ENCODE measurements at places on chromosomes 13 and 19.

DNA sequence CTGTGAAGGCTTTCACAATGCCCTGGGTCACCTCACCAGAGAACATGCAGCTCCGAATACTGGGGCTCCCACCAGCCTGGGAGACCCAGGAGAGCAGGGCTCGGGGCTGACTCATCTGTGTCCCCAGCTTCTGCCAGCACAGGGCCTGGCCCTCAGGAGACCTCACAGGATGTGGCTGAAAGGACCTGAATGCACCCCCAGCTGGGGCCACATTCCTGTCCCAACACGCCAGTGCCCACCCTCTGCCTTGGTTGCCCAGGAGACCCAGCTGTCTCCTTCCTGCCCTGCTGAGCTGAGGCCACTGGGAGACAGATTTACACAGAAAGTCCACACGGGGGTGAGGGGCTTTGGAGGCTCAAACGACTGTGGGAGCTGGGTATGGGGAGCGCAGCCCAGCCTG lies 11.9 kb downstream of the BCAT2 start:
- DNase-seq = no peak

GRCh38 chr13:100827489-100828176 lies 153.0 kb upstream of the TMTC4 start:
- DNase-seq = no peak

- no peak for DNase-seq
These were observed 6.8 kb downstream of the PCDH17 start for GRCh38 chr13:57638186-57638890.

GRCh38 chr13:107586216-107586615 lies 629.1 kb downstream of the LIG4 start:
- no peak for DNase-seq

DNA sequence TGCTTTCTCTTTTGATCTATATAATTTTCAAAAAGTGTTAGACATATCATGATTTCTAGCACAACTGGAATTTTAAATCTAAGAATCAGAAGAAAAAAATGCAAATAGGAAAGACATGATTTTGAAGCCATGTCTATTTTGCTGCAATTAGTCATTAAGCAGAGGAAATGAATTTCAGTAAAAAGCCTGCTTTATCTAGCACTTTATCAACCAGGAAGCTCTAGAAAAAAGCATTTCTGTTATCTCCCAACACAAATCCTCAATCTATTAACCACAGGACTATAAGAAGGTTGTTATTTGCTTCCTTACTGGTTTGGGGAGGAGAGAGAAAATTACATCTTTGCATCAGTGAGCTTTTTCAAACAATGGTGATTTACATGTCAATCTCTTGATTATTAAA lies 716.7 kb downstream of the DIAPH3 start:
- no peak for DNase-seq

DNA sequence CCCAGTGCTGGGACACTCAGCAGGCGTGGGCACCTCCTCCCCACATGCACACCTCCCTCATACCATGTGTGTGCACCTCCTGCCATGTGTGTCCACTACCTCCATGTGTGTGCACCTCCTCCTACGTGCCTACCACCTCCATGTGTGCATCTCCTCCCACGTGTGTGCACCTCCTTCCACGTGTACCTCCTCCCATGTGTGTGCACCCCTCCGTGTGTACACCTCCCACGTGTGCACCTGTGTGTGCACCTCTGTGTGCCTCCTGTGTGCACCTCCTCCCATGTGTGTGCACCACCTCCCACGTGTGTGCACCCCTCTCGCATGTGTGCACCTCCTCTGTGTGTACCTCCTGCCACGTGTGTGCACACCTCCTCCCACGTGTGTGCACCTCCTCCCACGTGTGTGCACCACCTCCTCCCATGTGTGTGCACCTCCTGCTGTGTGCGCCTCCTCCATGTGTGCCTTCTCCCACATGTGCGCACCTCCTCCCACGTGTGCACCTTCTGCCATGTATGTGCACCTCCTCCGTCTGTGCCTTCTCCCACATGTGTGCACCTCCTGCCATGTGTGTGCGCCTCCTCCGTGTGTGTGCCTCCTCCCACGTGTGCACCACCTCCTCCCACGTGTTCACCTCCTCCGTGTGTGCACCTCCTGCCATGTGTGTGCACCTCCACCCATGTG lies 6.1 kb upstream of the C13orf46 start:
- no peak for DNase-seq

DNA sequence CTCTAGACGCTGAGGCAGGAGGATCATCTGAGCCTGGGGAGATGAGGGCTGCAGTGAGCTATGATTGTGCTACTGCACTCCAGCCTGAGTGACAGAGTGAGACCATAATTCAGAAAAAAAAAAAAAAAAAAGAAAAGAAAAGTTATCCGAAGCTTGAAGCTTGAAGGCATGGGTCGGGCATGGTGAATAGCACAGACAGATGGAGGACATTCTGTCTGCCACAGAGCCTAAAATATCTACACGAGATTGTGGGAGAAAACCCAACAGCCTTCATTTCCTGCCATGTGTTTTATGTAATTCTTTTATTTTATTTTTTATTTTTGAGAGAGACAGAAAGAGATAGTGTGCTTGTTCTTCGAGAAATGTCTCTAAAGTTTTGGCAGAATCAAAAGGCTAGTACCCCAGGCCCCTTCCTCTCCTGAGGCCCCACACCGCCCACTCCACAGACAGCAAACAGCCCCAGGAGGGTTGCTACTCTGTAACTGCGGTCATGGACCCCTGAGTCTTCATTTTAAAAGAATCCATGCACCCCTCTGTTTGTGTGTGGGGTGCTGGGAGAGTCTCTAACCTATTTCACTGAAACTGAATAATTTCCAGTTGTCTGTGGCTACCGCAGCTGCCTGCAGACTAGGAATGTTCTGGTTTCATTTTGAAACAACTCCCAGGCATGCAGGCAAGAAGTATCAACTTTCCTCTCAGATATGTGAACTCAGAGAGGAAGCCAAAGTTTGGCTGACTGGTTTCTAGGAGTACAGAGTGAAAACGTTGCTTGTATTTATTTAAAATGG lies 38.4 kb upstream of the RCBTB2 start:
- DNase-seq = no peak

DNA sequence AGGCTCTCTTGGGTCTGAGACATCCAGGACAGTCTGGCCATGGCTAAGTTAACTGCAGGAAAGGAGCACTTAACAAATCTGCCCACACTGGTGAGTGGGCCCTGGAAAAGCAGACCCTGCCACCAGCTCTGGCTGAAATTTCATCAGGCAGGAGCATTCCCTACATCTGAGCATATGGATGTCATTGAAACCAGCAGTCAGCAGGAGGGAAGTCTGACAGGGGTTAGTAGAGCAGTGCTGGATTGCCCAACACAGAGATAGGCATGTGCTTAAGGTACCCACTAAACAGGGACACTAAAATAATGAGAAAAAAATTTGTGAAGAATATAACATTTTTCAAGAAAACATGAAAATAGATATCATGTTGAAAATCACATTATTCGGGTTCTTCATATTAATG lies 13.6 kb upstream of the ACOD1 start:
- no peak for DNase-seq

- no peak for DNase-seq
These were observed 4.8 kb downstream of the TJP3 start for GRCh38 chr19:3712663-3713611.

GRCh38 chr13:97228850-97229521 lies 6.9 kb downstream of the MBNL2 start:
- no peak for DNase-seq

GRCh38 chr13:80496721-80497397 lies 155.9 kb upstream of the SPRY2 start:
- no peak for DNase-seq

DNA sequence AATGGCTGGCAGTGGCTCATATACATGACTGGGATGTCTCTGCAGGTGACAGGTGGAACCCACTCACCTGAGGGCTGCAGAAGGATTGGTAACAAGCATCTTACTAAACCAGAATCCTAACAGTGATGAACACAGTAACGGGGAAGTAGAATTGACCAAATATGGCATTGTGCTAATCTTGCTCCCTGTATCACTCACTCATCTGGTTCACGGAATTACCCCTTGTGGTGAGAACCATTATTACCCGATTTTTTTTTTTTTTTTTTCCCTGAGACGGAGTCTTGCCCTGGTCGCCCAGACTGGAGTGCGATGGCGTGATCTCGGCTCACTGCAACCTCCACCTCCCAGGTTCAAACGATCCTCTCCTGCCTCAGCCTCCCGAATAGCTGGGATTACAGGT lies 69.5 kb downstream of the PTPRS start:
- DNase-seq = no peak

GRCh38 chr13:93956426-93956825 lies 523.1 kb downstream of the DCT start:
- no peak for DNase-seq

- no peak for DNase-seq
These were observed 3.0 kb upstream of the WDFY2 start for GRCh38 chr13:51581148-51581820.

DNA sequence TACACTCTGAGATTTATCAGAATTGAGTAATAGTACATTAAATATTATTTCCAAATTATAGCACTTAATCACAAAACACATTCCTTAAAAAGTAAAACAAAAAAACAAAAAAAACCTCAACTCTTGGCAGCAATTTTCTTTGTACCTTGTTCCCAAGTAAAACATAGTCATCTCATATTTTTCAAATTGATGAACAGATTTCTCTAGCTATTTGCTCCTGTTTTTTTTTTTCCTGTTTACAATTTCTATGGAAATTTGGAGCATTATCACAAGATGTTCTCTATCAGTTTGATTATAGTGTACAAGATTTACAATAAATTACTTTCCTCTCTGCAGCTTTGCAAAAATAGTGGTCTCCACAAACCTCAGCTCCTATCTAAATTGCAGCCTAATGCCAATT lies 25.0 kb downstream of the RFC3 start:
- no peak for DNase-seq

GRCh38 chr13:34214686-34215085 lies 396.7 kb downstream of the RFC3 start:
- DNase-seq = no peak

GRCh38 chr13:64088491-64088890 lies 2672.8 kb upstream of the PCDH20 start:
- no peak for DNase-seq

GRCh38 chr13:70171151-70171550 lies 62.9 kb upstream of the KLHL1 start:
- DNase-seq = no peak

GRCh38 chr19:641702-642101 lies 2.0 kb downstream of the FGF22 start:
- DNase-seq = no peak

GRCh38 chr19:2275588-2276428 lies 6.2 kb downstream of the PEAK3 start:
- no peak for DNase-seq

DNA sequence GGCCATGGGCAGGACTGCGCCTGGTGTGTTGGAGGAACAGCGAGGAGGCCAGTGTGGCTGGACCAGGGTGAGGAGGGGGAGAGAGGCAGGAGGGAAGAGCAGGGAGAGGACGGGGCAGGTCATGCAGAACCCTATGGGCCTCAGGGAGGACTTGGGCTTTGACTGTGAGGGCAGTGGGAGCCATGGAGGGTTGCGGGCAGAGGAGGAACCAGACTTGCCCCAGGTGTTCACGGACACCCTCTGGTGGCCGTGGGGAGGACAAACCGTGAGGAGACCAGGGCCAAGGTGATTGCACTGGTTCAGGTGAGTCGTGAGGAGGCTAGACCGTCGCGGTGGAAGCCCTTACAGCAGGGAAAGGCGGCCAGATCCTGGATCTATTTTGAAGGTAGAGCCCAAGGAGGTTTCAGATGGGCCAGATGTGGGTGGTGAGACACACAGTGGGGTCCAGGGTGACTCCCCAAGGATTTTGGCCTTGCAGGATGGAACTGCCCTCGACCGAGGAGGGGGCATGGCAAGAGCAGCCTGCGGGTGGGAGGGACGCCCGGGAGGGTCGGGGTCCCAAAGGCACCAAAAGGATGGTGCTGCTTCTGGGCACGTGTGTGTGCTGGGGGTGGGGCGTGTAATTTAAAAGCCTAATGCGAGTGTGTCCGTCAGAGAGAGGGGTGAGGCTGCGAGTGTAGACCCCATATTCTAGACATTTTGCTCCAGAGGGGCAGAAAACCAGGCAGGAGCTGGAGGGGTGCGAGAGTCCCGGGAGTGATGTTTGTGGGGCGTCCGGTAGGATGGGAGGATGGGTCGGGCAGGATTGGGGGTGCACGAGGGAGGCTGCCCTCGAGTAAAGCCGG lies 2.7 kb upstream of the REXO1 start:
- DNase-seq = no peak

- no peak for DNase-seq
These were observed 174.7 kb downstream of the GPC5 start for GRCh38 chr13:91572944-91573598.

DNA sequence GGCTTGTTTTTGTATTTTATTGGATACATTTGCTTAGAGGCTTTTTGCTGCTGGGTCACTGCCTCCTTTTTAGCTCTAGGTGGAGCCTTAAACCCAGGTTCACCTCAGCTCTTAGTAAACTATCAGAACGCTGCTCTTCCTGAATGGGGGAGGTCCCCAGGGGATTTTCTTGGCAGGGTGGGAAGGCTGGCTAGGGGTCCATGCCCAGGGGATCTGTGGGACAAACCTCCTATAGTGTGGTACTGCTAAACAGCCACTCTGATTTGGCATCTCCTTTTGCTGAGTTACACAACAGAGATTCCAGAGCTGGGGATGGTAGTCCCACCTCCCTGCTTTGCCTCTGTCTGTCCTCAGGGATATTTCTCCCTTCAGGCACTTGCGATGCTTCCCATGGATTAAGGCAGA lies 204.9 kb downstream of the ZIC5 start:
- no peak for DNase-seq

- DNase-seq = no peak
These were observed 1.7 kb downstream of the PLEKHA4 start for GRCh38 chr19:48866692-48867091.

DNA sequence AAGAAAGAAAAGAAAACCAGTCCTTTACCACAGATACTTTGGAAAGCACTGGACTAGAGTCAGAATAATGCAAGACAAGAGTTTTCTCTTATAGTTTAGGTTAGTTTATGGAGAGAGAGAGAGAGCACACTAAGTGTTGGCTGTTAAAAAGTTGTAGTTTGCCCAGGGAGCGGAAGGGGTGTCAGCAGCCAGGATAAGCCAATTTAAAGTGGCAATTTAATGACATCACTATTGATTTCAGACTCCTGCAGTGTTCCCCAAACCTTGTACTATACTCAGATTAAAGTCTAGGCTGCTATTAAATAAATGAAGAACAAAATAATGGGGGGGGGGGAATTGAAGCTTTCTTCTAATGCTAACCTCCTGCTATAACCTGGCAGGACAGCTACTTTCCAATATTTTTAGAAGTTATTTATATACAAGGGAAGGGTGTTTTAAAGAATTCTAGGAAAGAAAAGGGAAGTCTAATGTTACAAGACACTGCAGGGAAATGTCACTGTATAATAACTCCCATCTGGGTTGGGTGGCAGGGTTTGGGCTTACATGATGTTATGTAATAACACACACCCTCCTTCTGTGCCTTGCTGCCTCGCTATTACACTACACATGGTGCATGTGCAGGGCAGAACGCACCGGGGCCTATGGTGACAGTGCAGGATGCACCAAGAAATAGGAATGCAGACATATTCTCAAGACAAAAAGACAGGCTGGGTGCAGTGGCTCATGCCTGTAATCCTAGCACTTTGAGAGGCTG lies 19.9 kb downstream of the TPT1 start:
- DNase-seq = no peak

All from CD8-positive, alpha-beta T cell (primary cell).